ENCODE measurements at places on chromosomes 13 and 19. TPM values are rescaled to one million over a fixed set of nuclear protein-coding genes. Genes with fewer than 3 reads are reported as not detected.
A peak's percentile ranks its signal among the peaks of the same experiment; 100 is the strongest.

GRCh38 chr19:43527860-43528622, 1.0 kb upstream of the ETHE1 start:
- DNase-seq = no peak

DNA sequence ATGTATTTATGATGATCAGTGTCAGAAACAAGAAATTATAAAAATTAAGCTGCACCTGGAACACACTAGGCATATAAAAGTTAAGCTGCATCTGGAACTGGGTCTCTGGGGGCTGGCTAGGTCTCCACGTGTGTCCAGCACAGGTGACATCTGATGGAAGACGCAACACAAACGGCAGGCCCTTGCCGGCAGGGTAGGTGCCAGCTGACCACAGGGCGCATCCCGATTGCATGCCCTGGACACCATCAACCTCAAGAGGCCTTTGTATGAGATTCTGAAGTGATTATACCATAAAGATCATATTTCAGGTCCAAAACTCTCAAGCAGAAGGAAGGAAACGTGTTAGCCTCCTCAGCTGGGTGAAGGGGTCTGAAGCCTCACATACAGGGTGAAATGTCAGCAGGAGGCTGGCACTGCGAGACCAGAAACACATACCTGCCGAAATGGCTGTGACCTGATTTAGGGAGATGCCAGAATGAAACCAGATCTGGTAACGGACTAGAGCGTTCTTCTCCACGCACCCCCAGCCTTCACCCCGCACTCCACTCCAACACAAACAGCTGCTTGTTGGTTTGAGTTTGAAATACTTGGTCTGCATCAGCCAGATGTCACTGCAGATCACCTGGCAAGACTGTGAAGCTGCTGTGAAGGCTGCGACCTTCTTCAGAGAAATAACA, 37.3 kb downstream of the COL4A1 start:
- DNase-seq = no peak

GRCh38 chr13:105272660-105273631, 1262.5 kb downstream of the EFNB2 start:
- no peak for DNase-seq

ENOX1 gene
- total RNA-seq = 8.7 TPM

DNA sequence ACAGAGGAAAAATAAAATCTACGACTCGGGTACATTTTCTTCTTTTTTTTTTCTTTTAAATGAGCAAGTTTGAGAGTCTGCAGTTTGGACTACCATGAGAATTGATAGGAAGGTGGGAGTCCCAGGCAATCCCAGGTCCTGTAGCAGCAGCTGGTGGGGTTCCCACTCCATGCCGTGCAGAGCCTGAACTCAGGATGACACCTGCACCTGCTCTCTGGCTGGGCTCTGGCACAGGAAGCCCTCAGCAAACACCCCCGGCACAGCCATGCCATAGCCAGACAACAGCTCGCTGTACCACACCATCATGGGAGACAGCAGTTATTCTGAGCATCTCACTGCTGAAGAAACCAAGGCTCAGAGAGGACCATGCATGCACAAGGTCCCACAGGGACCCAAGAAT, 6.2 kb upstream of the GP6 start:
- no peak for DNase-seq

DNA sequence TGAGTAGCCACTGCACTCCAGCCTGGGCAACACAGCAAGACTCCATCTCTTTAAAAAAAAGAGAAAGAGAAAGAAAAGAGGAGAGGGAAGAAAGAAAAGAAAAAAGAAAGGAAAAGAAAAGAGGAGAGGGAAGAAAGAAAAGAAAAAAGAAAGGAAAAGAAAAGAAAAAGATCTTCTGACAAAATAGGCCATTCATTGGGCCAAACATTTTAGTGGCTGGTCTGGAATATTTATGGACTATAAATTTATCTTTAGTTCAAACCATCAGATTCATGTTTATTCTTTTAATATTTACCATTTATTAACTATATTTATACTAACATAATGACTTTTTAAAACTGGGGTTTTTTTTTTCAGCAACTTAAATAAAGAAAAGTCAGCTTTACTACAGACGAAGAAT, 85.6 kb upstream of the KLF5 start:
- no peak for DNase-seq

- no peak for DNase-seq
Observed at GRCh38 chr19:48415806-48416221, 22.3 kb downstream of the GRIN2D start.

NEK5 gene
- not detected for total RNA-seq

- DNase-seq = no peak
Observed at GRCh38 chr13:42686165-42686564, 95.2 kb upstream of the FAM216B start.

GRCh38 chr13:41222259-41222852, 28.0 kb upstream of the KBTBD7 start:
- peak; percentile 45 for DNase-seq

CYP4F8 gene
- not detected for total RNA-seq

- DNase-seq = no peak
Observed at GRCh38 chr19:18319591-18320135, 3.2 kb downstream of the LSM4 start.

- no peak for DNase-seq
Observed at GRCh38 chr13:61180234-61180633, 235.4 kb downstream of the PCDH20 start.

DNA sequence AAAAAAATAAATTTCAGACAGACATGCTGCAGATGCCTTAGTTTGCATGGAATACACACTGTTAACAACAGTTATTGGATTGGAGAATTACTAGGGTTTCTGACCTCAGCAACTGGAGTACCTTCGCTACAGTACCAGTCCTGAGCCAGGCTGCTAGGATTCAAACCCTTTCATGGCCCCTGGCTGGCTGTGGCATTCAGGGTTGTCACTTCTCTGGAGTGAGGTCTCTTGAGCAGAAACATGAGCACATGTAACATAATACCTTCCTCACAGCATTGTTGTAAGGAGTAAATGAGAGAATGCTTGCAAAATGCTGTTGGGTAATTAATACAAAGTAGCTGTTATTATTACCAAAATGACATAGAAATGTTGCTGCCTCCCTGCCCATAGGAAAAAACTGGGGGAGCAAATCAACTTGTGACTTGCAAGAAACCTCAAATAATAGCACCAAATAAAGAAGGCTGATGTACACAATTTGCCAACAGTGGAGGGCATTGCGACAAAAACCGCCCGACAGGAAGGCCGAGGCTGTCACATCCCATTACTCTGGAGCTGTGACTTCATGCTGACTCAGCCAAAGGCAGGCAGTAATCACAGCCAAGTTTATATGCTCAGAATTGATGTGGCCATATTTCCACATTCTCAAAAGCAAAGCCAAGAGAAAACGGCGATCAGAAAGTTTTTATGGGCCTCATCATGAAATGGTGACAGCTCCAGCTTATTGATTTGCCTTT, 100.4 kb downstream of the RFC3 start:
- DNase-seq = no peak

CGB8 gene
- total RNA-seq = not detected

MEF2B gene
- total RNA-seq = 1.7 TPM

DNA sequence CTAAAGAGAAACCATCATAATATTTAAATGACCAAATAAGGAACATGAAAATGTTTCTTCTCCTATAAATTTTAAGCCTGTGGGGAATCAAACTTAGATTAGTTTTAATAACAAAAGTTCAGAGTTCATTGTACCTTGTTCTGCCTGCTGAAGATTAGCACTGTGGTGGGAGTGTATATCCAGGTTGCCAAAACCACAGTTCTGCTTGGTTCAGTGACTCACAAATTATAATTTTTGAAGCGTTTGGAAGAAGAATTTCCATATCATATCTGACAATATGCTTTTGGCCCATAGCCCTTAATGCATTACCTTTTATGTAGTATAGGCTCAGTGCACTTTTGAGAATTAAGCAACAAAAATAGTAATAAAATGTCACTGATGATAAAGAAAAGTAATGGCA, 545.2 kb downstream of the GPC6 start:
- no peak for DNase-seq

- no peak for DNase-seq
Observed at GRCh38 chr19:42352301-42353259, 27.1 kb downstream of the MEGF8 start.

DNA sequence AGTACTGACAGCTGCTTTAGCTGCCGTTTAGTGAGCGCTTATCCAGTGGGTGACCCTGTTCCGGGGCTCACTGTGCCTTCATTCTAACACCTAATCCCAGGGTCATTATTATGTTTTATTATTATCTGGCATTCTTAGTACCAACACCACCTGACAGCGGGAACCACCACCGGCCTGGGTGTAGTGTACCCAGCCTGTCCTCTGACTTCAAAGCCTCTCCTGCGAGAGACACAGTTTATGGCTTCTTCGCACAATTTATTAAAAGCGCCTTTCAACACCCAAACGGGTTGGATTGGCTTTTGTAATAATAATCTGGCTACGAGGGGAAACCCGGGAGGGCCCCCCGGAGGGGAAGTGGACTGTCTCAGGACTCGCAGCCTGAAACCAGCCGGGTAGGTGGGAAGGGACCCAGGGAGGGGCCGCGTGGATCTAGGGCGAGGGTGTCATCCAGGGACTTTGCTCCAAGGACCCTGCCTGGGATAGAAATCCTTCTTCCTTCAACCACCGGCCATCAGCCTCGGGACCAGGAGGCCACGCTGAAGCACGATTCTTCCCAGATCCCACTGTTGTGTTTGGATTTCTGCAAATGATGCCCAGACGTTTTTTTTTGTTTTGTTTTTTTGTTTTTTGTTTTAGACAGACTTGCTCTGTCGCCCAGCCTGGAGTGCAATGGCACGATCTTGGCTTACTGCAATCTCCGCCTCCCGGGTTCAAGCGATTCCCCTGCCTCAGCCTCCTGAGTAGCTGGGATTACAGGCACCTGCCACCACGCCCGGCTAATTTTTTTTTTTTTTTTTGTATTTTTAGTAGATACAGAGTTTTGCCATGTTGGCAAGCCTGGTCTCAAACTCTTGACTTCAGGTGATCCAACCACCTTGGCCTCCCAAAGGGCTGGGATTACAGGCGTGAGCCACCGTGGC, 1.6 kb upstream of the ZBTB7A start:
- DNase-seq = no peak
